ENCODE measurements at places on chromosomes 7 and 10.

GRCh38 chr7:96740130-96740529 is 30.5 kb upstream of the SEM1 start:
- no peak for DNase-seq

DNA sequence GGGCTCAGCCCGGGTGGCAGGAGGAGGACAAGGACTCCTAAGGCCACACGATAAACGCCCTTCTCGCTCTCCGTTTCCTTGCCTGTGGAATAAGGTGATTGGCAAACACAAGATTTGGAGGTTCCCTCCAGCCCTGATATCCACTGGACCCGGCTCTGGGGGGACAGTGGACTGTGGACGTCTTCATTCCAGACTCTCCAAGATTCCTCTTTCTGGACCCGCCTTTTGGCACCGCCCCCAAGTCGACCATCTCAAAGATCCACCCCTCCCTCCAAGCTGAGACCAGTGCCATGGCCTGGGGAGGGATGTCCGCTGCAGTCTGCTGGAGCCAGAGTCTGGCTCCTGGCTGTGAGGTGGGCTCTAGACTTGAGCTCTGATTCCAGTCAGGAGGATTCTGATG is 23.6 kb downstream of the ZNF783 start:
- DNase-seq: no peak

GRCh38 chr7:45580053-45580872 is 6.1 kb downstream of the ADCY1 start:
- DNase-seq: peak; percentile 1

- no peak for DNase-seq
Measured at GRCh38 chr7:85634951-85635350, 448.1 kb upstream of the SEMA3D start.

DNA sequence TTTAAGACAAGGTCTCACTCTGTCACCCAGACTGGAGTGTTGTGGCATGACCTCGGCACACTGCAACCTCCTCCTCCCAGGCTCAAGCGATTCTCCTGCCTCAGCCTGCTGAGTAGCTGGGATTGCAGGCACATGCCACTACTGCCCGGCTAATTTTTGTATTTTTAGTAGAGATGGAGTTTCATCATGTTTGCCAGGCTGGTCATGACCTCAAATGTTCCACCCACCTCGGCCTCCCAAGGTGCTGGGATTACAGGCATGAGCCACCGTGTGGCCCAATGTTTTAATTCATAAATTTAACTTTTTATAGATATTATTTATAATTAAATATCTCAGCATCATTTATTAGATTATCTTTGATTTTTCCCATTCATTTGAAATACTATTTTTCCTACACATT is 658.0 kb upstream of the NRG3 start:
- DNase-seq: no peak

DNA sequence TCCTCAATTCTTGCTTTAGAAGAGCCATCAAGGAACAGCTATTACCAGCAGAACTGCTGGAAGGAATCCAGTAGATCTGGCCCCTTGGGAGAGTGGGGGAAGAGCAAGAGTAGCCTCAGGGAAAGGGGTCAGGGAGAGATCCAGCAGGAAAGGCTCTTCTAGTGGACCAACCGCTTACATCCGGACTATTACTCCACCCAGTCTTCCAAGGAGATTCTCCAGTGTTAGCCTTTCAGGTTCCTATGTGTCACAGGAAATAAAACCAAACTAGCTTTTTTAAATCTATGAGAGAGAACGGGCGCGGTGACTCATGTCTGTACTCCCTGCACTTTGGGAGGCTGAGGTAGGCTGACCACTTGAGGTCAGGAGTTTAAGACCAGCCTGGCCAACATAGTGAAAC is 34.3 kb downstream of the TET1 start:
- peak; percentile 81 for DNase-seq
